ENCODE measurements at places on chromosomes 3 and 15.

DNA sequence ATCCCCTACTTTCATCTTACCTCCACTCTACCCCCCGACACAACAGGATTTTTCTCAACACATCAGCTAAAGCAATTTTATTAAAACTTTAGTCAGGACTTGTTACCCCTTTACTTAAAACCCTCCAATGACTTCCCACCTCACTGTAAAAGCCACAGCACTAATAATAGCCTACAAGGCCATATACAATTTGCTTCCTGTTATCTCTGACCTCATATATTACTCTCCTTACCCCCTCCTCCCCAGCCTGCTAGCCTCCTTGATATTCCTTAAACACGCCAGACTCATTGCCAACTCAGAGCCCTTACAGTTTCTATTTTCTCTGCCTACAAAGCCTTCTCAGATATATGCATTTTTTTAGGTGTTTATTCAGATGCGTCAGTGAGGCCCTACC, 54.4 kb downstream of the DCUN1D1 start:
- peak; percentile 16 for DNase-seq

DNA sequence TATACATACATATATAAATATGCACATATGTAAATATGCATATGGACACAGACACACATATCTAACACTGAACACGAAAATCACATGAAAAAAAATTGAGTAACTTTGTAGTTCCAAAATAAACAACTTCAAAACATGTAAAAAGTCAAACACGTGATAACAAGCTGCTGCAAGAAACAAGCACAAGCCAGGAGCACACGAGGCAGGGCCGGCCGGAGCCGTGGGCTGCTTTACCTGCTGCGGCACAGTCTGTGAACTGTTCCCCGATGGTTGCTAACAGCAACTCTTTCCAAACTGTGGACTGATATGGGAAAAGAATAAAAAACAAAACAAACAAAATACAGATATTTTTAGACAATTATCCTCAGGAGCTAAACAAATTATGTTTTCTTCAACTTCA, 31.6 kb downstream of the EIF4E3 start:
- DNase-seq = no peak

DNA sequence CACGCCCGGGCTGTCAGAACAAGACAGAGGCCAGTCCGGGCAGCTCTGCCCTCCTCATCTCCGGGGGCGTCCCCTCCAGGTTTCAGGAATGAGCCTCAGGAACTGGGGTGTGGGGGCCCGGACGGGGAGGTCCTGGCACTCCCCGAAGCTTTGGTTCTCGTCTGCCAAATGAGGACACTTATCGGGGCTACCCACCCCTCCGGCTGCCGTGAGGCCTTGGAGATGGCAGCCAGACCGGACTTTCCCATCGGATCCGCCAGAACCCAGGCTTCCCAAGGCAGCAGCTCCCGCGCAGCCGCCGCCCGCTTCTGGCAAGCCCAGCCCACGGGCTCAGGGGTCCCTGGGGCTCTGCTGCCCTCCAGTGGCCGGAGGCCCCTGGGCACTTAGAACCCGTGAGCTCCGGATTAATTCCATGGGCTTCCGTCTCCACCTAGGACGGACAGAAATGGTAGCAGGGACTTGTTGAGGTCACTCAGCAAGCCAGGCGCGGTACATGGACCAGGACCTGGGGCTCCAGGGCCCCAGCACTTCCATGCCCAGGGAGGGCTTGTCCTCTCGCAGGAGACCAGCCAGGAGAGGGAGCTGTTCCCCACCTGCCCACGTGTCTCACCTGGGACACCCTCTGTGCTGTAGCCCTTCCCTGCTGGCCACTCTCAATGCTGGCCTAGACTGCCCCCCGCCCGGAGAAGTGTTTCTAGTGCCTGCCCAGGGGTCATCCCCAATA, 89.4 kb downstream of the LINGO1 start:
- DNase-seq = peak; percentile 92

GRCh38 chr15:77495838-77496596, 75.3 kb downstream of the HMG20A start:
- no peak for DNase-seq

DNA sequence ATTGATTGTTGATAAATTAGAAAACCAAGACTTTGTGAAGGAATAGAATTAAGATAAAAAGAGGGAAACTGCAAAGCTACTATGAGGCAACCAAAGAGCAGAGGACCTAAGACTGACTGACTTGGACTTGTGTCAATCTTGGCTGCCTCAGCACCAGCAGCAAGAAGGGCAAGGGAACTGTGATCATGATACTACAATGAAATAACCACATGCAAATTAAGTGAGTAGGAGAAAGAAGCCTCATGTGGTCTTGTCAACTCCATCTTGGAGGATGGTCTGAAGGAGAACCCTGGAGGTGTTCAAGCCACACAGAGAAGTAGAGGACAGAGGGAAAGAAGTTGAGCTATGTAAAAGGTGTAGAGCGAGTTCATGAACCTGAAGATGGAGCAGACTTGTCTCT, 47.3 kb upstream of the THRB start:
- no peak for DNase-seq

DNA sequence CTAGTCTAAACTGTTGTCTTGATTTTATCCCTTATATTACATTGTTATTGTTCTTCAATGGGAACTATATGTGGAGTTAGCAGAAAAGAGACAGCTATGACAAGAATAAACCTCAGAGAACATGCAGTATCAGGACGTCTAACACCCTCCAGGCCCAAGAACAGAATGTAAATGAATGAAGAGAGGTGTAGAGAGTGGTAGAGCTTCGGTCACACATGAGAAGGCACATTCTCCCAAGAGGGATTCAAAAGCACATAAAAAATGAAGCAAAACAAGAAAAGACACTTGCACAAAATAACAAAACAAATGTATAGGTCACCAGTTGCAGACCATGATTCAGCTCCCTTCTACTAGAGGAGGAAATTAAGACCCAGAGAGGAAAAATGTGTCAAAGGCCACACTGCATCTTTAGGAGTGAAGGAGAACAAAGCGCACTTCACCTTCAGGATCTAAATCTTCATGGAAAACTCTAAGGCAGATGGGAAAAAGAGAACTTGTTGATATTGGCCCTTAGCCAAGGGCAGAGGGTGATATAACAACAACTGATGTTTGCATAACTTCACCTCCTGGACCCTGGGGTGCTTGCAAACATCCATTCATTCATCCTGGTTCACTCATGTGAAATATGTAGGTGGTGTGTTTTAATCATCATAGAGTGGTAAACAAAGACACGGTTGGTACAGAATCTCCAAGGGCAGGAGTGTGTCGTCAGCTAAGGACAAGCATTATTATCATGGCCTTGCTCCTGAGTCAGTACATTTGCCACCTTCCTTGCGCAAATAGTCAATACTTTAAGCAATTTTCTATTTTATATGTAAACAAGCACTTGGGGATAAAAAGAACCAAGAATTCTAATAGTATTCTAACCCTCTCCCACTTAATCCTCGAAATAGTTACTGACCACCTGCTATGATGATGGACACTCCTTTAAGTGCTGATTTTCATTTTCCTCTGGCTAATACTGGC, 8.8 kb downstream of the NEK10 start:
- DNase-seq = peak; percentile 49

GRCh38 chr3:152287898-152288576, 19.3 kb downstream of the MBNL1 start:
- no peak for DNase-seq

DNA sequence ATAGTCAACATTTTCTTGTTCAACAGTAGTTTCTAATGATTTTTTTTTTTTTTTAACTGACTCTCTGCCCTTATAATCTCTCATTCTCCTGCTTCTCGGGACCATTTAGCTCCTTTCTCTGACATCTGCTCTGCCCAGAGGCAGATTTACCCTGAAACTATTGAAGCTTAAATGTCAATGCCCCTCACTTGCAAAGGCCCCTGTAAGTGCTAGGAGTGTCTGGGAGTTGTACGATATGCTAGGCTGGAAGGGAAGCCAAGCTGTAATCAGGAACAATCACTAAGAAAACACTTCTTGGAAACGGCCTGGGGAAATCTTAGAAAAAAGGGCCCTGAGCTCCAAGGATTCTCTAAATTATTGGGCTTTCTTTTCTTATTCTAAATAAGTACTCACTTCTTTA, 5.8 kb upstream of the PLOD2 start:
- no peak for DNase-seq

- peak; percentile 61 for DNase-seq
Observed at GRCh38 chr3:69012800-69013252, 658 bp downstream of the EOGT start.

DNA sequence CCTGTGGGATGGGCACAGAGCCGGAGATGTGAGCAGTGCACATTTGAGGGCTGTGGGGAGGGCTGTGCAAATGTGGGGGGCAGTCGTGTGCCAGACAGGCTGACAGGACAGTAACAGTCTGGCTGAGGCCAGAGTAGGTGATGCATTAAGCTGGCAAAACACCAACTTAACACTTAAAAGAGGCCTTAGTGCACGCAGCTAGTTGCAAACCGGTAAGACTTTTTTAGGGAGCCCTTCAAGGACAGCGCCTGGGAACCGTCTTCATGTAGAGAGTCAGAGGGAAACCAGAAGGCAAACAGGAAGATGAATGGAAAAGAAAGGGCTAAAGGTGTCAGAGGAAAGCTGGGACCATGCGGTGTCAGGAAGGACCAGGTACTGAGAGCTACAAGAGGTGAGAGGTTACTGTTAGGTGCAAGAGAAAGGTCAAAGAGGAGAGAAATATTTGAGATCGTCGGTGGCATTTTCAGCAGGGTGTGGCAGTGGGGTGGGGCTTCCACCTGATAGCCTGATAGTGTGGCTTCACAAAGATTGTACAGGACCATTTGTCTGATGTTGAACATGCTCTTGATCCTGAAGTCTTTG, 30.0 kb upstream of the CHD2 start:
- no peak for DNase-seq

DNA sequence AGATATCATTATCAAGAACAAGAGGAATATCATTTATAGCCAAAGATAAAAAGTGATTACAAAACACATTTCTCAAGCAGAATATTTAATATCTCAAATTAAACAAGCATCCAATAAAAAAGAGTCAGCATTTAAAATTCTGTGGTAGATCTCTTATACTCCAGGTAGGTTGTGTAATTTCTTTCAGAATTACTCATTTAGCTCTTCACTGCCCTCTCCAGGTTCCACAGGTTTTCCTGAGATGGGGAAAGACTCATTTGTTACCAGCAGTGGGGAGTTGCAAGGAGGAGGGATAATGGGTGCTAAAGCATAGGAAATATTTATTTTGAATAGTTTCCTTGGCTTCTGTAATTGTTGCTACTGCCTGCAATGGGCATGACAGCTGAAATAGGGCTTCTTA, 83.1 kb upstream of the RASGRP1 start:
- no peak for DNase-seq

DNA sequence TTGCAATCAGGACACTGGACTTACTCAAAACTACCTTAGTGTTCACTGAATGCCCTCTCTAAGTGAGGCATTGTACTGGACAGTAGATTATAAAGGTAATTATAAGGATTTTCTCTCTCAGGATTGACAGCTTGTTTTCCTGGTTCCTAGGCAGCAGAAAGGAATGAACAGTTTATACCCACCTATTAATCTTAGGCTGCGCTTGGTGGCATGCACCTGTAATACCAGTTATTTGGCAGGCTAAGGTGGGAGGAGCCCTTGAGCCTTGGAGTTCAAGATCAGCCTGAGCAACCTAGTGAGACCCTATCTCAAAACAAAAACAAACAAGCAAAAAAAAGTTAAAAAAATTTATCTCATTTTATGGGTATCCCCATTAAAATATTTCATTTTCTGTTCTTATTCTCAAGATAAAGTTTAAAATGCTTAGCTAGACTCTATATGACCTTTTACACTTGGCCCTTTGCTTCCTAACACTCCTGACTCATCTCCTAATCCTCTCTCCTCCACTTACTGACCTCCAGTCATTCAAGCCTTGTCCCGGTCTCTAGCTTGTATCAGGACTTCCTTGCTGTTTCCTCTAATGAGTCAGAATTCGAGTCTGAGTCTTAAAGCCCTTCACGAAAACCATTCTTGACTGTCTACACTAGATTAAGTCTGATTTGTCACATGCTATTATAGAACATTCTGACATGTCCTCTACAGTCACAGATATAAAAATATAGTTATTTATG, 348.6 kb downstream of the NLGN1 start:
- no peak for DNase-seq

DNA sequence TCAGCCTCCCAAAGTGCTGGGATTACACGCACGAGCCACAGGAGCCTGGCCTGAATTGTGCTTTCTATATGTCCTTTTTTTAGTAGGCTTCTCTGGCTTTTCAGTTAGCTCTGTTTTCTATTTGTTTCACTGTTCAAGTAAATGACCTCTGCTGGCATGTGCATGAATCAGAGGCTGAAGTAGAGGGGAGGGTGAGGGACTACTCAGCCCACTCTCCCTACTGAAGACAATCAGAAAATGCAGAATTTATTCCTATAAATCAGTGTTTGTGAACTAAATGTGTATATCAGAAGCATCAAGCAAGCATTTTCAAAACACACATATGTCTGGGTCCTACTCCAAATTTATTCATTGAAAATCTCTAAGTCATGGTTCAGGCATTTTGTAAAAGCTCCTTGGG, 45.0 kb downstream of the ZMAT3 start:
- DNase-seq = no peak

GRCh38 chr3:179149406-179149867, 1.3 kb downstream of the PIK3CA start:
- DNase-seq = peak; percentile 63

DNA sequence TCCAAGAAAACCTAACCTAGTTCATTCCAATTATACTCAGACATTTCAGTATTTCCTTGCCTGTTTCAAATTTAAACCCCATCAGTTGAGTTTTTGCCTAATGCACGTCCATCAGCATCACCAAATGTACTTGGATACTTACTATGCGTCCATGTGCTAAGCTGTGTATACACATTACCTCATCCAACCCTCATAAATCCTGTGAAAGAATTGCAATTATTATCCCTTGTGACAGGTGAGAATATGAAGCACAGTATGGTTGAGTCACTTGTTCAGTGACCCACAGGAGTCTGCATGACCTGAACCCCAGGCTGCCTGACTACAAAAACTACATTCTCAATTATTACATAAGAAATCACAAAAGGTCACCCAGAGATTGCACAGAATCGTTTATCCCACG, 2.5 kb downstream of the OR5K2 start:
- DNase-seq = no peak

GRCh38 chr3:192273697-192274010, 453.7 kb downstream of the FGF12 start:
- no peak for DNase-seq

DNA sequence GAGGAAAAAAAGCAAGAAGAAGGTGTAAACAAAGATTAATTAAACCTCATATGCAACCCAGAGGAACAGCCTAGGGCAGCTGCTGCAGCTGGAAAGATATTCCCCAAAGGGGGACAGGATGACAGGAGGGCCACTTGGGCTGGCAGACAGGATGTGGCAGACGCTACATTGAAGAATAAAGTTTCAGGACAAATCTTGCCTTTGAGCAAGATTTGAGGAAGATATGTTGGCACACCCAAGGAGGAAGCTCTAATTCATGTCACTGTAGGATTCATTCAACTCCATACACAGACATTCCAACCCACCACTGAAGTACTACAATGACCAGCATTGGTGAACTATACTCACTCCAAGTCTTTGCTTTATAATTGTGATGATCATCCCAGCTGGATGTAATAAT, 504.0 kb downstream of the SHQ1 start:
- peak; percentile 40 for DNase-seq

Measured in suppressor macrophage treated with lipopolysaccharide for 4 hours (primary cell).